ENCODE measurements at places on chromosomes 4 and X.

- peak; percentile 26 for DNase-seq
Observed at GRCh38 chrX:41033299-41033698, 51.9 kb upstream of the USP9X start.

DNA sequence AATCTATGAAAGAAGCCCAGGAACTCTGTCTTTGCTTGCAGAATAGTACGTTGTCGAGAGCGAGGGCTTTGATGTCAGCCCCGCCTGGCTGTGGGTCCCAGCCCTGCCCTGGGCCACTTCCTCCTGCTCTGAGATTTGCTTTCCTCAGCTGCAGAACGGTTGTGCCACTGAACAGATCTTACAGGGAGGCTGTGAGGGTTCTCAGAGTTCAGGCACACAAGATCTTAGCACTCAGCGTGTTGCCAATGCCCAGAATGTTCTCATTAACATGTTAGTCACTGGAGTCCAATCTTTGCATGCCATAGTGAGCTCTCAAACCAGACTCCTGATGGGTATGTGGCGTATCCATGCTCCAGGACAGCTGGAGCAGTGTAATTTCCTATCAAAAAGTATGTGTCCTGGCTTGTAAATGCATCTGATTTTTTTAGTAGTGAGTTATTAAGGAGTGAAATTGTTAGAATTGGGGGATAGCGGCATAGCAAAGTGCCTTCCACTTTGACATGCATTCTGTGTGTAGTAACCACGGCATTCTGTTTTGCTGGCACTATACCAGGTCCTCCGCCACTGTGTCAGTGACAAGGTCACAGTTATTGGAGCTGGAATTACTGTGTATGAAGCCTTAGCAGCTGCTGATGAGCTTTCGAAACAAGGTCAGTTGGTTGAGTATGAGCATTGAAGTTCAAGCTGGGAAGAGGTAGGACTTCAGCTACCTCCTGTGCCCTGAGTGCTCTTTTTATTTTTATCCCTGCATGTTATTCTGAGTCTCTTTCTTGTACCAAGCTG lies 31.6 kb downstream of the TKTL1 start:
- DNase-seq: peak; percentile 40

DNA sequence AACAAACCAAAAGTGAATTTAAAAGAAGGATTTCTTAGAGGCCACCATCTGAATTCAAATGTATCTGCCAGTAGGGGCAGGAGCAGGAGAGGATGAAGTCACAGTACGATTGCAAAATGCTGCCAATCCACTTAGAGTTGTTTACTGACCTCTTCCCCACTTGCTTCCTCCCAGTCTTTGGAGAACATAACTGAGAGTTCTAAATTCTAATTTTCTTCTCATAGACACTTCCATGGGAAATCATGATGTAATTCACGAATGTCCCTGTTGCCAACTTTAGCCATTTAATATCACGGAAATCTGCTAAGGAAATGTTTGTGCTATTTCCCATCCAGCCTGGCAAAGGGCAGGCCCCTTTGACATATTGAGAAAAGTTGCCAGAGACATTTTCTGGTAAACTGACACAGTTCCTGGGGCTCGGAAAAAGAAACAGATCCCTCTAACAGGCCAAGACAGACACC lies 33.6 kb upstream of the NOCT start:
- peak; percentile 10 for DNase-seq

DNA sequence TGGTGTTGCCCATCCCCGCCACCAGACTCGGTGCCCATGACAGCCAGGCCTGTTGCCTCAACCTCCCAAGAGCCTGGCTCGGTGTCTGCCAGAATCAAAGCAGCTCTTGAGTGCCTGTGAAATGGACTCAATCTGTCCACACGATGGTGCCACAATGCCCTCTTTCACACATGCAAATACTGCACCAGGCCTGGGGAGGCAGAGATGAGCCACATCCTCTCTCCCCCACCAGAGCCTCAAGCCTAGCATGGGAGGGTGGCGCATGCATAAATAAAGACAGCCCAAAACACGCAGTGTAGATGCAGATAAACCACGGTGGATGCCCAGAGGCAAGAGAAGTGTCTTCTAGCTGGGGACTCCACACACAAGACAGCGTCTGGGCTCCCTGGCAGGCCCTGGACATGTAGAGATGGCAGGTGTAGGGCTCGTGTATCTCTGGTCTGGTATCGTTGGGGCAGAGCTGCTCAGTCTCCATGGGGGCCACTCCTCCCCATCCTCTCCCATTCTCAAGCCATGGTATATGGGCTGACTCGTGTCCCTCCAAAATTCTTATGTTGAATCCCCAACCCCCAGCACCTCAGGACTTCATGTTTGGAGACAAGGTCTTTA lies 65.6 kb downstream of the JAKMIP1 start:
- no peak for DNase-seq

DNA sequence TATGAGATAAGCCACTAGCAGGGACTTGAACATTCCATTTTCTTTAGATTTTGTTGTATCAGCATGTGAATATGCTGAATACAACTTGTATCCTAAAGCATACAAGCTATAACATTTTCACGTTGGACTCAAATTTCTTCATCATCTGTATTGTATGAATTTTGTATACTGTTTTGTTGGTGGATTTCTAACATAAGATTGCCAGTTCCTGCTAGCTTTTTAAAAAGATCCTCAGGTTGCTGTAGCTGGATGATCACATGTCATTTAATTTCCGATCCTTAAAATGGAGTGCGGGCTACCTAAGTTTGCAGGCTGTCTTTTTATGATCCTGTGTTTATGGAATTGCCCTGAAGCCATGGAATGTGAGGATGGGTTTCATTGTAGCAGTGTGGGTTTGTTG lies 6.9 kb downstream of the PDLIM5 start:
- DNase-seq: no peak

- no peak for DNase-seq
Observed at GRCh38 chr4:83266689-83267088, 17.9 kb downstream of the COQ2 start.

GRCh38 chr4:147975325-147975724 lies 243.4 kb downstream of the ARHGAP10 start:
- peak; percentile 69 for DNase-seq

GRCh38 chr4:38131371-38132091 lies 171.3 kb downstream of the PTTG2 start:
- peak; percentile 27 for DNase-seq

DNA sequence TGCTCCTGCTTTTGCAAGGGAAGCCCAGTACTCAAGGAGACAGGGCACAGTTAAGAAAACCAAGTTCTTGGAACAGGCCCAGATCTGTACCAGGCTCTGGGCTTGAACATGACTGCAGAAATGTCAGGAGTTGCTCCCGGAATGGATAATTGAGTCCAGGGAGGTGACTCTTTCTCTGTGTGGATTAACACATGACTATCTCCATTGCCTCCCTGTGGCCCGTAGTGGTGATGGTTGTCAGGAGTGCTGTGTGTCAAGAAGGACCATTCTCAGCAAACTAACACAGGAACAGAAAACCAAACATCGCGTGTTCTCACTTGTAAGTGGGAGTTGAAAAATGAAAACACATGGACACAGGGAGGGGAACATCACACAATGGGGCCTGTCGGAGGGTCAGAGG lies 39.9 kb downstream of the CCKAR start:
- DNase-seq: no peak

DNA sequence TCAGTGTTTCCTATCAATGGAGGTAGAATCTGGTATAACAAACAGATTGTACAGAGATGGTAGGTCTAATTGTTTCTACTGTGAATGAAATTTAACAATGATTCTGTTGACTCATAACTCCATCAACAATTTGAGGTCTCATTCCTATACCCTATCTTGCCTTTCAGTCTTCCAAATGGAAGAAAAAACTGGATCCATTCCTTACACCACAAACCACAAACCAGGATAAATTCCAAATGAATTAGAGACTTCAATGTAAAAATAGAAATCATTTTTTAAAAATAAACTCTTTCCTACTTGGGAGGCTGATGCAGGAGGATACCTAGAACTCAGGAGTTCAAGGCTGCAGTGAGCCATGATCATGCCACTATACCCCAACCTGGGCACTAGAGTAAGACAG lies 114.4 kb upstream of the WDR44 start:
- DNase-seq: peak; percentile 47

GRCh38 chr4:7156761-7157488 lies 35.4 kb upstream of the SORCS2 start:
- DNase-seq: peak; percentile 44

DNA sequence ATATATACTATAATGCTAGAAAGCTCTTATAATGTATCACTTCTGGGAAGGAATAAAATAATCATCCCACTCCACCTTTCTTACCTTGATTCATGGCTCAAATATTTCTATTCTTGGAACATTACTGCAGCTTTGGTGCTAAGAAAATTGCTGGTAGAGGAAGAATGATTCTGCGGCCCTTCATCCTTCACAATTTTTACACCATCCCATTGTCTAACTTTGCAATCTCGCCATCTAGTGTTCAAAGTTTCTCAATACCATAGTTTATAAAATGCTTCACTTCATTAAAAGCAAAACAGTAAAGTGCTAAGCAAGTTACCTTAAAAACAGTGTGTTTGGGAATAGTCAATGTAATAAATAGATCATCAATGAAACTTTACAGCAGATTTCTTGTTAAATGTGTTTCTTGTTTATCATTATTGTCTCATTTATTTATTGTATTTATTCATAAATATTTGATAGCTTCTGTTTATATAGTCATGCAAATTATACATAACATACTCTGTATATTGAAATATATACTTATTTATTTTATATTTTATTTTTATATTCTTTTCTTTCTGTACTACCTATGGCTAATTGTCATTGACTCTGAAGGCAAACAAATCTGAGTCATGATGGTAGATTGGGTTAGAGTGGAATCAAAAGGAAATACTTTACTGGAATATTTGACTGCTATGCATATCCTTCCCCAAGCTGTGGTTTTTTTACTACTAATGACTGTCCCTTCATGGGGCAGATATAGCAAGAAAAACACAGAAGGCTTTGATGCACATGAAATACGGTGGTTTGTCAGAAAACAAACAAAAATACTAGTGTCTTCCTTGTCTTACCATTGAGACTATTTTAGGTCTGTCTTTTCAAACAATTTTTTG lies 390.7 kb downstream of the MAPK10 start:
- DNase-seq: peak; percentile 84

DNA sequence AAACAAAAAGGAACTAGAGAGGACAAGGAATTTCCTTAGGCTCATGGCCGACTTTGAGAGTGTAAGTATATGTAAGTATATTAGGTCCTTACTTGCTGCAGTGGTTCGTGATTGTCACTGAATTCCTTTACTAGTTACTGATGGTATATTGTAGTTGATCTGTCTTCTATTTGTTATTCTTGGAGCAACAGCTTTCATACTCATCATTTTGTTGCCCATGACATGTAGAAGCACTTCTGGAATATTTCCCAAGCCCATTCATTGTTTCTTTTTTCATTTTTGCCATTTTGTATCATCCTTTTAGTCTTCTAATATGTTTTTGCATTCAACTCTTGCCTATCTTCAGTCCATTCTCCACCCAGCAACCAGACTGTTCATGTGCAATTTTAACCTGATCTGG lies 170.0 kb downstream of the ARHGAP10 start:
- peak; percentile 49 for DNase-seq

- peak; percentile 74 for DNase-seq
Observed at GRCh38 chr4:121726642-121727268, 30.0 kb upstream of the ANXA5 start.

- DNase-seq: peak; percentile 92
Observed at GRCh38 chr4:53490965-53491622, 100.2 kb downstream of the LNX1 start.

GRCh38 chr4:5568336-5568735 lies 140.0 kb downstream of the EVC2 start:
- no peak for DNase-seq

- DNase-seq: peak; percentile 40
Observed at GRCh38 chrX:132292793-132293192, 73.5 kb upstream of the RAP2C start.

DNA sequence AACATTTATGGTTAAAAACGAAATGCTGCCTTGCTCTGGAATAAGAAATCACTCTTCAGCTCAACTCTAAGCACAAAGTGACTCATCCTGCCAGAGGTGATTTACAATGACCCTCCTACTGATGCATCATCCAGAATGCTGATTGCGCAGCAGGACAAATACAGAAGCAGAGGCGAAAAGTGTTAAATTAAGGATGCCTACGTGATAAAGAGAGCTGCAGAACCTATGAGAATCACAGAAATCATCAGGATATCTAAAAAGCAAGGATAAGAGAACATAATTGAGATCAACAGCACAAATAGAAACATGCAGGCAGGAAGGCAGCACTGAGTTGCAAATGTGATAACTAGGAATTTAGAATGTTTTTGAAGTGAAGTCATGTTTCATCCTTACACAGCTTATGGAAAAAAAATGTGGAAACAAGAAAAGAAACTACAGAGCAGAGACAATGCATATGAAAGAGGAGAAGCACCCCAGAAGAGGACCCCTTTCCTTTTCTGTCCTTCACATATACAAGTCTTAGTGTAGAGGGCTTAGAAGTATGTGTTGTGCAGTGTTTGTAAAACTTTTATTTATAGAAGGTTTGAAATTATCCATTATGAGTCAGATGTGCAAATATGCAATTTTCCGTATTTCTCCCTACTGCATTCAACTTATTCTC lies 188.4 kb downstream of the SLC7A11 start:
- DNase-seq: peak; percentile 94

GRCh38 chr4:185137233-185137925 lies 5.7 kb upstream of the SLC25A4 start:
- no peak for DNase-seq

GRCh38 chrX:15474028-15474427 lies 19.1 kb downstream of the PIR start:
- no peak for DNase-seq

Data from fibroblast of skin of right biceps (primary cell).